Activated CD8-positive, alpha-beta memory T cell treated with anti-CD3 and anti-CD28 coated beads for 1 hour (primary cell): ENCODE measurements at places on chromosomes 1 and 21.

DNA sequence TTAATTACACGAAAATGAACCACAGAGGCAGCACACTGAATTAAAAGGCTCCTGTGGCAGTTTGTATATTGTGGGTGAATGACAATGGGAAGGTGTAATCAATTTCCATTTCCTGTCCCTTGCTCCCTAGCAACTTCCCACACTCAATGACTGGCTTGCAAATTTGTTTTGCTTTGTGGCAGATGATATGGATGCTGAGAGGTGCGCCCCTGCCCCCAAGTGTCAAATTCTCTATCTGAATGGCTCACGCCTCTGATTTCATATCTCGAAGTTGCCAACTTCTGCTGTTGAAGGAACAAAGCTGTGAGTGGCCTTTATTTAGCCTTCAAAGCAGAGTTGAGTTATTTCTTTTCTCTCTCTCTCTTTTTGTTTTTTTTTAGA is 86.0 kb downstream of the FOXD2 start:
- no peak for DNase-seq

DNA sequence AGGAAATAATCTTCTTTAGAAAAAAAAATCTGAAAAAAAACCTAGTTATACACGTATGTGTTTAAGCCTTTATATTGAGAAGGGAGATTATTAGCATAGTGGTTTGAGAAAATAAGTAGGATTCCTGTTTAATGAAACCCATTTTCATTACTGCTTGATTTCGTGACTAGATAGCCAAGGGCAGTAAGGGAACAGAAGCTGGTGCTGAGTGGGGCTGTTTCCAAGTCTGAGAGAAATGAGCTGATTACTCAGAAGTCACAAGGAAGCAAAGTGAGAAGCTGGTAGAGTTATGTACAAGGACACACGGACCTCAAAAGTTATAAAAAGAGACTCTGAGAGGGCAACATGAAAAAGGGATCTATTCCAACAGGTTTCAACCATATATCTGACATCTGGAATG is 256.5 kb downstream of the TTLL7 start:
- DNase-seq: no peak

- DNase-seq: no peak
These were observed 37.8 kb upstream of the TMEM52 start for GRCh38 chr1:1956586-1957532.

DNA sequence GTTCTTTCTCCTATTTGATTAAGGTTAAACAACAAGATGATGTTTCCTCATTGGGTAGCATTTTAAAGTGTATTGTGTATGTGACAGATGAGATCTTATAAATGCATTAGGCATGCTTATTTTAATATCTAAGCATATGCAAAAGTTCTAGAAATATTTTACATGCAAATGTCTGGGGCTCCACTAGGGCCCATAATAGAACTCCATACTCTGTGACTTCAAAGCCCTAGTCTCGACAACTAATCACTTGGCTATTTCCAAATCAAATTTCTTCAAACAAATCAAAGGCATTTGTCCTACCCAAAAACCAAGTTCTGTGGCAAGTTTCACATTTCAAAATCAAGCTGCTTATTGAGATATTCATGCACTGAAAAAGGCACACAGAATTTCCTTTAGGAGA is 385.6 kb upstream of the ST6GALNAC5 start:
- DNase-seq: no peak

DNA sequence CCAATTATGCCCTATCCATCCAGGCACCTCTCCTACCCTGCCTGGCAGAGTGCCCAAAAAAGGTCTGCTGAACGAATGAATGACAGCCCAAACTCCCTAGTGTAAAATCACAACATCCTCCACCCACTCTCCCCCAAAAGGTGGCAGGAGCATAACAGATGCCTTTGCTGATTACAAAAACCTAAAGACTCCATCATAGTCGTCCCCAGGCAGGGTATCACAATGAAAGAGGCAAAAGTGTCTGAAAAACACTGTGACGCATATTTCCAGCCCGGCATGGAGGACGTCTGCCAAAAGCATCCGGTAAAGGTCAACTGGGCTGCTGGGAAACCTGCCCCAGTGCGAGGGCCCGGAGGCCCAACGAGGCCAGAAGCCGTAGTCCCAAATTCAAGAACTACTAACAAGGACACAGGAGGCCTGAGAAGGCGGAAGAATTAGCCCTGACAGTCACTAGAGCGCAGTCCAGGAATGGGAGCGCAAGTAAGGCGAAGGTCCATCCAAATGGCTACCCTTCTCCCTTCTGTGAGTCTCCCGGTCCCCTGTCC is 576 bp downstream of the SMIM12 start:
- no peak for DNase-seq

- DNase-seq: no peak
These were observed 53.4 kb downstream of the MPZL1 start for GRCh38 chr1:167775178-167775577.

DNA sequence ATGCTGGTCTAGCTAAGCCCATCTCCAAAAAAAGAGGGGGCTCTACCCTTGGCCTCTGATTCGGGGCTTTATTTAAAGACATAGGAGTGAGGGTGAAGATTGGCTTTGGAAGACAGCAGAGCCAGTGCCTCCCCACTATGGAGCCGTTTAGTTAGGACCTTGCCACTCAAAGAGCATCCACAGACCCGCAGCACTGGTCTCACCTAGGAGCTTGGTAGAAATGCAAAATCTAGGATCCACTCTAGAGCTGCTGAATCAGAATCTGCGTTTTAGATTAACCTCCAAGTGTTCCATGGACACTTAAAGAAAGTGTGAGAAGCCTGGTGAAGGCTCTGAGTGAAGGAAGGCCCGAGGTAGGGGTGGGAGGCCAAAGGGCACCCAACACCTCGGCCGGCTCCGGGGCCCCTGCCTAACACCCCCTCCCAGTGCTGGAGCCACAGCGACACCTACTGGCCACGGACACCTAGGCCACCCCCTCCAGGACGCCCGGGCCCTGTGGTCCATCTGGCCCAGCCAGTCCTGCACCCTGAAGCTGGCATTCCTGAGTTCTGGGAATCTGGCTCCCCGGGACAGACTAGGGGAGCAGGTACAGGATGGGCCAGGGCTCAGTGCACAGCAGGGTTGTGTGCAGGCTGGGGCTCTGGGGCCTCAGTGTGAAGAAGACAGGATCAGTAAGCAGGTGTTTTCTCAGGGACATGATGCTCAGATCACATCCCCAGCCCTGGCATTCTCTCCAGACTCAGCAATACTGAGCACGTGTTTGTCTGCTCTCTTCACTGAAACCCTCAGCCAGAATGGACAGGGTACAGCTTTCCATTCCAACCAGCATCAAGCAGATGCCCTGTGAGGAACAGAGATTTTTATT is 79.2 kb downstream of the TMEM53 start:
- peak; percentile 71 for DNase-seq

GRCh38 chr1:87501738-87502137 is 173.1 kb downstream of the LMO4 start:
- DNase-seq: no peak

DNA sequence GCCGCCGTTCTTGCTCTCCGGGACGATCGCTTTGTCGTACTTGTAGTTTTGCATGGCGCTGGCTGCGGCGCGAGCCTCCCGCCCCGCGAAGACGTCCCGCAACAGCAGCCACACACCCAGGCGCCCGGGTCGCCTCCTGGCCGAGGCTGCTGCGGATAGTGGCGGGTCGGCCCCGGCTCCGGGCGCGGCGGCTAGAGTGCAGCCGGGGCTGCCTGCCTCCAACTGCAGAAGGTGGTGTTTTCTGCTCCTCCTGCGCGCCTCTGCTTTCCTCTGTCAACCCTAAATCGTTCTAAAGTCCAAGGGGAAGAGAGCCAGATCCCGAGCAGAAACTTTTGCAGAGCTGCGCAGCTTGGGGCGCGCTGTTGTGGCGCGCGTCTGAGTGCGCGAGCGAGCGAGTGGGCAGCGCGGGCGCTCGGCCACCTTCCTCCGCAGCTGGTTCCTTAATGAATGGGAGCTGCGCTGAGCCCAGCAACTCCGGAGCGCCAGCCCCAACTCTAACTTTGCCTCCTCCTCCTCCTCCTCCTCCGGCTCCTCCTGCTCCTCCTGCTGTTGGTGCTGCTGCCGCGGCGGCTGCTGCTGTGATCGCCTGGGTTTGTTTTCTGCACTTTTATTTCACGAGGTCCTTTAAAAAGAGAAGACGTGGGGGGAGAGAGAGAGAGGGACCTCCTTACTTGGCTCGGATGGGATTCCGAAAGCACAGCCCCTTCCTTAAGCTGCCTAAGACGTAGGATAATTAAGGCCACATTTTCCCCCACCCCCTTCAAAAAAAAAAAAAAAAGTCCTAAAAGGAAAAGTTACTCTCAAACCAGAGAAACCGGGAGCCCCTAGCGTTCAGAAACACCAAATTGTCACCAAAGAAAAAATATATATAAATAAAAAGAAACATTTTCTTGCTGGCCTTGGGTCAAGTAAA is at the start of gene PLPP3:
PLPP3 (minus strand) TSS at position 601 of the 913 bp plus-strand sequence; CDS start at position 54, 547 bp downstream.
- no peak for DNase-seq

DNA sequence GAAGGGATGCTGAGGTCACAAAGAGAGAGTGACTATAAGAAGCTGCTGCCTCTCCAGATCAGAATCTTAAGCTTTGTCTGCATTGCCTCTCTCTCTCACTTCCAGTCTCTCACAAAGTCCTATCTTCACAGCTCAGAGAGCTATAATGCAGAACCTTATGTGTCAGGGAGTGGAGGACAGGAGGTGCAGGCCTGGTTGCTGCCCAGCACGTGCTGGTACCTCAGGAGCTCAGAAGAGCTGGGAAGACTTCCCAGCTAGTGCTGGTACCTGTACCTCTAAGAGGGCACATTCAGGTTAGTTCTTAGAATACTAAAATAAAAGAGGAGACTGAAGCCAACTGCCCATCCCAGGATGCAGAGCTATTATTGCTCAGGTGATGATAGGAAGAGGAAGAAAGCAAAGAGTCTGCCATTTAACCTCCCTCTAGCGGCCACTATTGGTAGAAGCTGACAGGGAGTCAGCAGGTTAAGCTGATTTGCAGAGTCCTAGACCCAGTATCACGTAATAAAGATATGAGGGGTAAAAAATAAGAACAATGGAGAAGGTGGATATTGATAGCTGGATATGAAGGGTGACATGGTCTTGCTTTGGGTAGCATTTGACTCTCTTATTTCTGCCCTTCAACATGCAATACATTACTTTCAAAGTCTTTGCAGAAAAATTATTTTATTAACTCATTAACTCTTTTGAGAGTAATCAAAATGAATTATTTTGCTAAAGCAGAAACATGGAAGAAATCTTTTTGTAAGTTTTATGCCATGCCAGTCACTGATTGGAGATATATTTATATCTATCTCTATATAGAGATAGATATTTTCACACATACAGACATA is 138.1 kb upstream of the HMCN1 start:
- peak; percentile 30 for DNase-seq

GRCh38 chr1:248757784-248758195 is 2.2 kb upstream of the LYPD8 start:
- no peak for DNase-seq

DNA sequence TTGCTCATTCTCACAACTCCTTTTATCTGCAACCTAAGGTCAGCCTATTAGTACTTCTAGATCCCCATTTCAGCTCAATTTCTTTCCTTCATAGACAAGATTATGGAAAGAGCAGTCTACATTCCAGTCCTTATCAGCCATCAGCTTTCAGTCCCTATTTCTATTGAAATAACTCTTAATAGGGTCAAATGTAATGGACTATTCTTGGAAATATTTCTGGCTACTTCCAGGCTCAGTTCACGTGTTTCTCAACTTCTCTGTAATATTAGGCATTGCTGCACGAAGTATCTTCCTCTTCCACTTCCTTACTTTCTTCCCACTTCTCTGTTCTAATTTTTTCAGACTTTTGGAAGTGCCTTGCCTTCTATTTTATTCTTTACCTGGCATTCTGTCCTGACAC is 232.9 kb upstream of the USP25 start:
- no peak for DNase-seq

DNA sequence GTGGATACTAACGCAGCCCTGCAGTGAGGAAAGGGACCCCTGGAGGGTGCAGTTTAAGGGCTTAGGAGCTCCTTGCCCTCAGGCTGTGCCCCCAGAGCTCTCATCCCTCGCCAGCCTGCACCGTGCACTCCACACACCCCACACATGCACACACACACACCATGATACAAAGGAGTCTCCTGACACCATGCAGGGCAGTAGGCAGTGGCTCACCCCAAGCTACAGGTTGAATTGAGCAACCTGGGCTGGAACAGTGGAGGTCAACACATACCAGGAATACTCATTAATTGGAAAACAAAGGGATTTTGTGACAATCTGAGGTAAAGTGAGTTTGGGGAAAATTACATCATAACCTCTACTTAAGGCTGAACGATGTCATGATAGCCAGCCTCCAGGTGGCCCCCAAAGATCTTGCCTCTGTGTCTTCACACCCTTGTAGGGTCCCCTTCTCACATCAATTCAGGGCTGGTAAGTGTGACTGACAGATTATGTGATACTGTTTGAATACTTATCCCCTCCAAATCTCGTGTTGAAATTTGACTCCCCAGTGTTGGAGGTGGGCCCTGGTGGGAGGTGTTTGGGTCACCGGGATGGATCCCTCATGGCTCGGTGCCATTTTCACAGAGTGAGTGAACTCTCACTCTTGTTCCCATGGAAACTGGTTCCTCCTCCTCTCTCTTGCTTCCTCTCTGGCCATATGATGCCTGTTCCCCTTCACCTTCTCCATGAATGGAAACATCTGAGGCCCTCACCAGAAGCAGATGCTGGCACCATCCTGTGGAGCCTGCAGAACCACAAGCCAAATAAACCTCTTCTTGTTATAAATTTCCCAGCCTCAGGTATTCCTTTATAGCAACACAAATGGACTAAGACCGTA is 111.0 kb upstream of the RAB4A start:
- no peak for DNase-seq

DNA sequence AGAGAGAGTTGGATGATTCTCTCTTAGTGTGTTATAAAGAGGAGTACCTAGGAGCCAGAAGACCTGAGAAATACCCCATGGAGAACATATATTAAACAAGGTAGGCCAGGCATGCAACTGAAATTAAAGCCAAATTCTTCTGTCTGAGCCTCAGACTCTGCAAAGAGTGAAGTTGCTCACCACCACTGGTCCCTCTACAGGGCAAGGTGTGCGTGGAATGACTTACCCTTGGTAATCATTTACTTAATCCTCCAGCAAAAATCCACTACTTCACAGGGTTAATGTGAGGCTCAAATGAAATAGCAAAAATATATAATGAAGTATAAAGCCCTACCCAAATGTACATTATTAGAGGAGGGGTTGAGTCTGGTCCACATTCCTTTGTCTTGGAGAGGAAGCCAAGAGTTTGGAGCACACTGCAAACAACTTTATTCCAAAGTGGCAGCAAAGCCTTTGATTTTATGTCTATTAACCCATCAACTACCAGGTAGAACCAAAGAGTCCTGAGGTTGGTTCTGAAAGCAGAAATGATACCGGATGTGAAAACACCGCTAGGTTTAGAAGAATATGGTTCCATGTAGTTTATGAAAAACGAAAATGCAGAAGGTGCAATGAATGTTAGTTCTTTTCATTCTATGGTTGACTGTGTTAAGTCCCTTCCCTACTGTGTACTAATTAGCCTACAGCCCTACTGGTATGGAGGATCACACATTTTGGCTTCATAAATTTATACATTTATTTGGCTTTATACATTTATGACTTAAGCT is 8.5 kb downstream of the SSR2 start:
- DNase-seq: no peak

GRCh38 chr21:33367309-33367973 is 35.8 kb upstream of the IFNGR2 start:
- DNase-seq: no peak

GRCh38 chr21:38999161-38999560 is 184.1 kb downstream of the PSMG1 start:
- no peak for DNase-seq

- no peak for DNase-seq
These were observed 42.1 kb downstream of the DYRK1A start for GRCh38 chr21:37408464-37409193.

GRCh38 chr1:6285336-6285735 is 24.4 kb upstream of the GPR153 start:
- DNase-seq: no peak
